ENCODE measurements at places on chromosomes 12 and 14.

DNA sequence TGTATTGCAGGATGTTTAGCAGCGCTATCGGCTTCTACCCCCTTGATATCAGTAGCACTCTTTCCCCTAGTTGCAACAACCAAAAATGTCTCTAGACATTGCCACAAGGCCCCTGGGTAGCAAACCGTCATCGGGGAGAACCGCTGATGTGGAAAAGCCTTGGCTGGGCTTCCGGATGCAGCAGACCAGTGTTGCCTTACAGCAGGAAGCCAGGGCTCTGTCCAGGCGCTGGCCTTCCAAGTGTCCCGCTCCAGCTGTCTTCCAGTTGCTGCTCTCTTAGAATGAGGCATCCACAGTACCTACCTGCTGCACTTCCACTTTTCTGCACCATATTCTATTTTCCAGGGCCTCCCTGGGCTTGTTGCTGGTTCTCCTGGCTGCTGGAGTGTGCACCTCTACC, 22.6 kb upstream of the SLC10A1 start:
- no peak for DNase-seq

DNA sequence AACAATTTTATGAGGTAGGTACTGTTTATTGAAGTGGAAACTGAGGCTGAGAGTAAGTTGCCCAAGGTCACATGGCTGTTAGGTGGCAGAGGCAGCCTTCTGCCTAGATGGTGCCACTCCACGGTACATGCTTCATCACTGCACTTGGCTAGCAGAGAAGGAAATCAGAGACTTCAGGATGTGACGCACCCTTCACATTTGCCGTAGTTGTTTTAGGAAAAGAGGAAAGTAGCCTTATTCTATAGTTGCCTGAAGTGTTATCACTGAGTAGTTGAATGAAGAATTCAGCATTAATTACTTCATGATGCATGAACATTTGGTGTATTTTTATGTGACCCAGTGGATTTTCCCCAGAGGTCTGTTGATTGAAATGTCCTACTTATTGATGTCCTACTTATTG, 55.7 kb downstream of the ERC1 start:
- no peak for DNase-seq

- DNase-seq: no peak
These were observed 358.8 kb downstream of the C12orf50 start for GRCh38 chr12:87670448-87670847.

GRCh38 chr14:95953111-95953724, 76.6 kb downstream of the TUNAR start:
- no peak for DNase-seq

DNA sequence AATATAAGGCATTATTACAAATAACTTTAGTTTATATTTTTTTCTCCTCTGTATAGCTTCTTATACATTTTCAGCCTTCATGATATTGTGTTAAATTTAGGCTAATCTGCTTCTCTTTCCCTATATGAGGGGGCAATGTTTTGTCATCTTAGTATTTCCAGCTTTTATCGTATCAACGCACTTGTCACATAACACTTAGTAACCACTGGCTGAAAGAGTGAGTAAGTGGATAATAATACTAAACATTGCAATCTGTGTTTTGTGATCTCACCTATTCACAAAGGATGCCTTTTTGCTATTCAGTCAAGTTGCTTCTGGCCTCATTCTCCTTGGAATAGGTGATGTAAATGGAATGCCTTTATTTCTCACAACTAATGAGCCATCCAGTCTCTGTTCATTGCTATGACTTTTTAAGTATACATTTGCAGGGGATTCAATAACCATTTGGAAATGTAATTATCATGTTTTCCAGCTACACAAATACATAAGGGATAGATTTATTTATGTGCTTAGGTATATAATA, 260.9 kb downstream of the BMP4 start:
- DNase-seq: no peak

DNA sequence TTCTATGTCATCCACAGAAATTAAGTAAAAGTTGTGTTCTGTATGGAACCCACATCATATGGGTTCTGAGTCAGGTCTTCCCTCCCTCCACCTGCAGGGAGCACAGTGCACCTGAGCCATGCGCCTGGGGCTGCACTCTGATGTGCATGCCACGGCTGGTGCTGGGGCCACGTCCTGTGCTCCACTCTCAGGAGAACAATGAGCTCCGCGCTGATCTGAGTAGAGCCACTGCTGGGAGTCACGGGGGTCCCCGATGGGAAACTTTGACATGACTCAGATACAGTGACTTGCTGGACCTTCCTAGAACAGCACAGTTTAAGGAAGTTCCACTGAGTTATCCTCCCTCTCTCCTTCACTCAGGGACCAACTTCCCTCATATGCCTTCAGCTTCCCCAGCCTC, 683.4 kb downstream of the TMEM121 start:
- DNase-seq: no peak

GRCh38 chr14:97179573-97179972, 382.4 kb downstream of the VRK1 start:
- DNase-seq: no peak

DNA sequence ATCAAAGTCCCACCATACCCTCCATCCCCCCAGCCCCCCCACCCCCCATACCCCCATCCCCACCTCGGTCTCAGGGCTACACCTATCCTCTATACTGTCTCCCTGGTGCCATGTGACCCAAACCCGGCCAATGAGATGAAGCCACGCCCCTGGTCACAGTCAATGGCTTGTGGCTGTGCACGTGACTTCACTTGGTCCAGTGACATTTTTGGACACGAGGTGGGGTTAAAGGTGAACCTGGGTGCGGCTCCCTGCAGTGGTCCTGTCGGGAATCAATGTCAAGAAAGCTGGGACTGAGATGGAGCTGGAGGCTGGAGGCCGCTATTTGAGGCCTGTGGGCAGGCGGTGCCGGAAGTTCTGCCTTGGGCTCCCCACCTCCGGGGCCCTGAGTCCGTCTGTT, 100.7 kb upstream of the MAP1LC3B2 start:
- no peak for DNase-seq

- DNase-seq: no peak
These were observed 79.2 kb downstream of the CEP83 start for GRCh38 chr12:94380507-94380906.

GRCh38 chr14:53956427-53957201, at the start of gene BMP4:
Gene BMP4 (minus strand): TSS chr14:53956825. CDS start chr14:53952222, 4,603 bp downstream.
- DNase-seq: peak; percentile 94

DNA sequence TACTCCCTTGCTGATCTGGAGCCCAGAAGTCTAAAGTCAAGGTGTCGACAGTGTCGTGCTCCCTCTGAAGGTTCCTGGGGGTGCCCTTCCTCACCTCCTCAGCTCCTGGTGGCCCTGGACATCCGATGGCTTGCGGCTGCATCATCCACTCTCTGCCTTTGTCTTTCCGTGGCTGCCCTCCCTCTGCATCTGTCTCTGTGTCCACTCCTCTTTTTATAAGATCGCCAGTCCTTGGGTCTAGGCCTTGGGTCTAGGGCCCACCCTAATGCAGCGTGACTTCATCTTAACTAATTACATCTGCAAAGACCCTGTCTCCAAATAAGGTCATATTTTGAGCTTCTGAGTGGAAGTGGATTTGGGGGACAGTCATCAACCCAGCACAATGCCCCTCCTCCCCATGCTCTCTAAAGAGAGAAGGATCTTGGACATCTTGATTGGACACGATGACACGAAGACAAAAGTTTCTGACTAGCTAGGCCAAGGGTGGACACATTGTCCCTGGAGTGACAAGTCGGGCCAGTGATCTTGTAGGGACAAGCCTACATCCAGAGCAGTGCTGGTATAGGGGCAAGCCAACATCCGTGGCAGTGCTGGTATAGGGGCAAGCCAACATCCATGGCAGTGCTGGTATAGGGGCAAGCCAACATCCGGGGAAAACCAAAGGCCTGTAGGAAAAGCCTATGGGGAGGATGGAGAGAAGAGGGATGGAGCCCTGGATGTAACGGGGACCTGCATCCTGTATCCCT, 93.9 kb upstream of the DIO3 start:
- peak; percentile 58 for DNase-seq

GRCh38 chr12:67068761-67069450, 200.3 kb upstream of the CAND1 start:
- DNase-seq: no peak

DNA sequence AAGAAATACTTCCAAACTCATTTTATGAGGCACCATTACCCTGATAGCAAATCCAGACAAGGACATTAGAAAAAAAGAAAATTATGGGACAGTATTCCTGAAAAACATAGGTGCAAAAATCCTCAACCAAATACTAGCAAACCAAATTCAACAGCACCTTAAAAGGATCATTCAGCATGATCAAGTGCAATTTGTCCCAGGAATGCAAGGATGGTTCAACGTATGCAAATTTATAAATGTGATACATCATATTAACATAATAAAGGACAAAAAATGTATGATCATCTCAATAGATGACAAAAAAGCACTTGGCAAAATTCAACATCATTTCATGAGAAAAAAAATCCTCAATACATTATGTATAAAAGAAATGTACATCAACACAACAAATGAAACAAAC, 162.9 kb downstream of the DUSP6 start:
- no peak for DNase-seq

DNA sequence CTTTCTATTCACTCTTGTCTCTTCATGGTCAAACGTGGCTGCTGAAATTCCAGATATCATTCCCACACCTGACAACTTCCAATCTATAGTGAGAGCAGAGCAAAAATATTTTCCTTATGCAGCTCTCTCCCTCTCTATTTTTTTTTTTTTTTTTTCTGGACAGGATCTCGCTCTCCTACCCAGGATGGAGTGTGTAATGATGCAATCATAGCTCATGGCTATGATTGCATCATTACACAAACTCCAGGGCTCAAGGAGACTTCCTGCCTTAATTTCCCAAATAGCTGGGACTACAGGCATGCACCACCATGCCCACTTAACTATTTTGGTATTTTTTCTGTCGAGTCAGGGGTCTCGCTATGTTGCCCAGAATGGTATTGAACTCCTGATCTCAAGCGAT, 1398.9 kb downstream of the AACS start:
- no peak for DNase-seq

Data from vagina (tissue), 2 donors.